ENCODE measurements at places on chromosomes 13 and 19.

DNA sequence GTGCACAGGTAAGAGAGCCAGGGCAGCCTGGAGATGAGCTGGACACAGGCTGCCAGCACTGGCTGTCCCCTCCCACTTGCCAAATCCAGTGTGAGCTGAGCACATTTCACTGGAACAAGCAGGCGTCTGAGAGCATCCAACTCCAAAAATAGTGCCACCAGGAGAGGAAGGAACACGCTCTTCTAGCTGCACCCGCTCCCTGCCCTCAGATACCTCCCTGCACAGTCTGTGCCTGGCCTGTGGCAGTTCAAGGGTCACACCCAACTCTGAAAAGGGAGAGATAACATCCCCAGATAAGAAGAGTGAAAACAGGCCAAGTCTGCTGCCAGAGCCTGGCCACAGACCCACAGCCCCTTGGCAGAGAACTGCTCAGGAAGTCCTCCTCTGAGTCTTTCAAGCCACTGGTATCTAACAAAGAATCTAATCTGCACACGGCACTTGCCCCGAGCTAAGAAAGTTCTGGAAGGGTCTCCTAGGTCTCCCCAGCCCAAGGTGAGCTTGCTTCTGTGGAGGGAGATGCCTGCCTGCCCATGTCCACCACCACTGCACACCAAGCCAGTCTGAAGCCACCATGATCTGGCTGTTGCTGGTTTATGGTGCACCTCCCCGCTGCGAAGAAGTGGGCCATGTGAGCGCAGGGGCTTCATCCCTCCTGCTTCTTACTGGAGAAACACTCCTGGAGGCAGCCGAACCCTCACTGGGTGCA, 14.7 kb downstream of the ELL start:
- DNase-seq: no peak

GRCh38 chr13:25771641-25772478, 280.0 kb downstream of the SHISA2 start:
- no peak for DNase-seq

GRCh38 chr19:23887642-23888041, 27.0 kb upstream of the ZNF726 start:
- DNase-seq: no peak

DNA sequence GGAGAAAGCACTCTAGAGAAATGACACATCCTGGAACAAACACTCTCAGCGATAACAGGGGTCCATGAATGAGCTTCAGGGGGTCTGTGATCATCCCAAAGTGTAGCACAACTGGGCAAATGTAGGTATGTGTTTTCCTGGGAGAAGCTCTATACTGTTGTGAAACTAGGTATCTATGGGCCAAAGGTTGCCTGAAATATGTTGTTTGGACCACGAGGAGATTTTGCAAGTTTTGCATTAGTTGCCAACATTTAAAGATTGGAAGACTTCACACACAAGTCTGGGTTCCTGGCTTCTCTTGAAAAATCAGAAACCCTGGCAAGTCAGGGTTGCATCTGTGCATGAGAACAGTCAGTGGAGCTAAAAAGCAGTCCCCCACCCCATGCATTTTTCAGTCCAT, 26.7 kb upstream of the POU2F2 start:
- DNase-seq: no peak

DNA sequence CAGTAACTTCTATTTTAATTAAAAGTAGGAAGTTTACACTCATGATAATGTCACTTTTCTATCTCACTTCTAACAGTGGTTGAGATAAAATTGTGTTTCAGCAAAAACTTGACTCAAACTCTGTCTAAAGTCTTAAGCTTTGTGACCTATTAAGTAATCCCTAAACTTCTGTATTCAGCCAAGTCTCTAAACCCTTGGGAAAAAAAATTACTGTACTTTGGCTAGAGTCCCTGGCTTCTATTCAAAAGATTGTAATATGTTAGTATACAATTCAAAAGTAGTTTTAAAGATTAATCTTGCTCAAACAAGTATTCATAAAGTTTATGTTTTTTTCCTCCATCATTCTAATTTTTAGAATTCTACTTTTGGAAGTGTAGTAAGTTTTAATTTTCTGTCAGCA, 1248.8 kb downstream of the UQCRFS1 start:
- DNase-seq: no peak

DNA sequence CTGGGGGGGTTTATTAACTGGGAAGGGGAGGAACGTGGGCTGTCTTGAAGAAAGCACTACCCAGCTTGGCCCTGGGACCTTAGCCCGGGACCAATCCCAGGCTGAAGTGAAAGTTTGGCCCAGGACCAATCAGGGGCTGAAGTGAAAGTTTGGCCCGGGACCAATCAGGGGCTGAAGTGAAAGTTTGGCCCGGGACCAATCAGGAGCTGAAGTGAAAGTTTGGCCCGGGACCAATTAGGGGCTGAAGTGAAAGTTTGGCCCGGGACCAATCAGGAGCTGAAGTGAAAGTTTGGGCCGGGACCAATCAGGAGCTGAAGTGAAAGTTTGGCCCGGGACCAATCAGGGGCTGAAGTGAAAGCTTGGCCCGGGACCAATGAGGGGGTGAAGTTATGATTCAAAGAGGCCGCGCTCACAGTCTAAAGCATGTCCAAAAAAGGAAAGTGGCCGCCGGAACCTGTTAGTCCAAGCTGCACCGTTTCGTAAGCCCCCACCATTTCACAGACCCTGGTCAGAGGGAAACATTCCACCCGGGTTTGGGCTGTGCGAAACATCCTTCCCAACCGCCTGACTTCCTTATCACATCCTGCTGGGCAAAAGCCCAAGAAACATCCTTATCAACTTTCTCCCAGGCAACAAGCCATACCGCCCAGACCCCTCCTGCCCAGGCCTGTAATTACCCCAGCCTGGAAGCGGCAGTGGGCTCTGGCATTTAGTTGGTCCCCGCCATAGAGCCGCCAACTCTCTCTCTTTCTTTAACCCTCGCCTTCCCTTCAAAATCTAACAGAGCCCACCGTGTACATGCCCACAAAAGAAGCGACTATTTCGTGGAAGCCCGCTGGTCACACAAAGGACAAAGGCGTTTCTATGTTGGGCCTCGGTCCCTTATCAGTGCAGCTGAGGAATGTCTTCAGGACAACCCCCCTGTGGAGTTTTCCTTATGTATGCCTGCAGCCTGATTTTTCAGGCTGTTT, 1.1 kb downstream of the ZNF850 start:
- no peak for DNase-seq
